T-cell (primary cell): ENCODE measurements at places on chromosomes 5 and 9. TPM values are rescaled to one million over a fixed set of nuclear protein-coding genes. Genes with fewer than 3 reads are reported as not detected.

GRCh38 chr9:93319992-93320500, 131.4 kb upstream of the FAM120A start:
- DNase-seq = no peak

DNA sequence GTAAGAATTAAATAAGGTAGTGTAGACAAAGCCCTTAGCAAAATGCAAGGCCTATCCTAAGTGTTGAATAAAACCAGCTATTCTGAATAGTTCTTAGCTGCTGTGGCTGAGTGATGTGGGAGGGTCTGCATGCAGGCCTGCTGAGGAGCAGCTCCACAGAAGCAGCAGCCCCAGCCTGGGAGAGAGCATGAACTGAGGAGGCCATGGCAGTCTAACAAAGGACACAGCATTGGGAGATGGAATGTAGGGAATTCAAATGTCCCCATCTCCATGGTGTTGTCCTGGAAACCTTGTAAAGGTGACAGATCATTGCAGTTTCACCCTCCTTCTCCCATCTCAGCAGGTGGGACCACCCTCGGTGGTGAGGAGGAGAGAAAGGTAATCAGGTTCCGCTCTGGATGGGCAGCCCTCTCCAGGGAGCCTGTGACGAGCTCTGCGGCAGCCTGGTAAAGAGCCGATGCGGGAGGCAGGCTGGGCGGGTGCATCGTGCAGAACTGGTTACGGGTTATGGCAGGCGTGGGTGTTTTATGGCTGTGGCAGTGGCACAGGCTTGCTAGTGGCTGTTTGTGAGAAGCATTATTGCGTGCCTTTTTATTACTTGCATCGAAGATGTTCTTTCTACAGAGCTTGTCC, 199.9 kb upstream of the GLRA1 start:
- DNase-seq = no peak

GRCh38 chr5:43209060-43209459, 17.0 kb downstream of the NIM1K start:
- DNase-seq = no peak

- no peak for DNase-seq
Observed at GRCh38 chr5:142821034-142821732, 51.0 kb downstream of the ARHGAP26 start.

- DNase-seq = no peak
Observed at GRCh38 chr9:134959126-134959970, 41.6 kb upstream of the FCN1 start.

DNA sequence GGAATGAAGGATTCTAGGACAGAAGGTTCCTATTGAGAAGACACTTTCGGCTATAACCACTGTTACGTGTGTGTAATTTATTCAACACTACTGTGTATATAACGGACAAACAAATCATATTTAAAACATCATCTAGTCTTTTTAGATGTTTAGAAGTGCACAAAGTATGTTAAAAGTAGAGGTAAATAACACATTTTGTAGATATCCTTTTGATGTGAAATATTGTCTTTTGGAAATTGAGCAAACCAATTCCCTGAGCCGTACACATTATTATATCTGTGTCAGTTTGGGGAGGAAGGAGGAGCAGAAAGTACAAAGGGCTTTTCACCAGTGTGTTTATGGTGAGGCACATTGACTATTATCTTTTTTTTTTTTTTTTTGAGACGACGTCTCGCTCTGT, 39.1 kb upstream of the ANKRD18A start:
- no peak for DNase-seq

DNA sequence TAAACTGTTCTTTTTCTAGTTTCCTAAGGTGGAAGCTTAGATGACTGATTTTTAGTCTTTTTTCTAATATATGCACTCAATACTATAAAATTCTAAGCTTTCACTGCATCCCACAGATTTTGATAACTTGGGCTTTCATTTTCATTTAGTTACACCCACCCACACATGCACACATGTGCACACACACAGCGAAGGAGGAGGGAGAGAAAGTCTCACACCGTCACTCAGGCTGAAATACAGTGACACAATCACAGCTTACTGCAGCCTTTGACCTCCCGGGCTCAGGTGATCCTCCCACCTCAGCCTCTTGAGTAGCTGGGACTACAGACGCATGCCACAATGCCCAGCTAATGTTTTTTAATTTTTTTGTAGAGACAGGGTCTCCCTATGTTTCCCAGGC, 96.5 kb downstream of the SMIM23 start:
- DNase-seq = no peak

- no peak for DNase-seq
Observed at GRCh38 chr5:123803359-123803758, 291.4 kb downstream of the CSNK1G3 start.

DNA sequence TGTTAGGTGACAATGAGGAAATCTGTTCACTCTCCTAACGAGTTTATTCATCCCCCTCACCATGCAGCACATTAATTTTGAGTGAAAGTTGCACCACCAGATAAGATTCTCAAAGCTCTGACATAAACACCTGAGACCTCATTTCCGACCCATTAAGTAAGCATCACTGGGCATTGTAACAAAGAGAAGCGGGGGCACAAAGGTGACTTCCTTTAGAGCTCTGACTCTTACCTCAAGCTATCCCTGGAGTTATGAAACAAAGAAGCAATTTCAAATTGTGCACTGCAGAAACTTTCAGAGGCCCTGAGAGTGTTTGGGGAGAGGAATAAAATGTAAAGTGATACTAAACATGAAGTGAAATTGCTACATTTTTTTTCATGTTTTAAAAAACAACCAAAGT, 29.5 kb downstream of the C5orf15 start:
- no peak for DNase-seq

- no peak for DNase-seq
Observed at GRCh38 chr5:112779531-112779930, 41.8 kb downstream of the APC start.

TSPAN17 gene
- total RNA-seq = 39.3 TPM

C5orf15 gene
- total RNA-seq = 14.3 TPM

MARCHF3 gene
- 8.9 TPM for total RNA-seq

FAM153A gene
- 82.9 TPM for total RNA-seq

PCDHB2 gene
- total RNA-seq = not detected
